ENCODE measurements at places on chromosomes 11 and 22.

- DNase-seq, result no peak
Observed at GRCh38 chr11:15309296-15309695, 194.6 kb downstream of the INSC start.

- no peak for DNase-seq
Observed at GRCh38 chr11:68684385-68685356, at the start of gene GAL. TSS of gene GAL (plus strand) at chr11:68684544. CDS start at chr11:68684924, 380 bp downstream.

GRCh38 chr11:68115285-68115684, 5.9 kb downstream of the CHKA start:
- no peak for DNase-seq

DNA sequence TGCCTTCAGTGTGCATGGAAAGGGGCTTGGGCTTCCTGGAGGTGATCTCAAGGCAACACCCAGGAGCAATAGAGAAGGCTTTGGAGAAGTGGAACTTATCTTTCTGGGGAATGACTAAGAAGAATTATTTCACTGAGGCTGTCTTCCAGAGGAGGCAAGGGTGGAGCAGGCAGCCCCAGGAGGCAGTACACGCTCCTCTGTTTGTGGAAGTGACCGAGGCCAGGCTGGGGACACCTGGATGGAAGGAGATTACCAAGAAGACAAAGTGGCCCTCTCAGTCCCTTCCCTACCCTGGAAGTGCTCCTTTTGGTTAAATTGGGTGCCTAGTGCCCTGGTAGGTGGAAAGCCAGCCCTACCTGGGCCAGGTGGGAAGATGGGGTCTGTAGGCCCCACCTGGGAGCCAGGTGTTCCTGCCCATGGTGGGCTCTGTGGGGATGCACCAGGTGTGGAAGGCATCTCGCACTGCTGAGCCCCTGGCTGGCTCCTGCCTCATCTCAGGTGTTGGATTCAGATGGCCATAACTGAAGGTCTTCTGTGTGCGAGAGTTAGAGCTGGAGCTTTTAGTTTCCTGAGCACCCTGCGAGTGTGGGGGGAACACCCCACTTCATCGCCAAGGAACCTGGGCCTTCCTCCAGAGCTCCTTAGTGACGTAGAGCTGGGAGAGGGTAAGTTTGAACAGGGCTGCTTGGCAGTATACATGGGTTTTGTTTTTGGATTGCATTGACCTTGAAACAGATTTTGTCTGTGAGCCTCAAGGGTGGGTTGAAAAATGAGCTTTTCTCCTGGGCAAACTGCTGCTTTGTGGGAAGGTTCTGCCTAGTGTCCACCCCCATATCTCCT, 46.1 kb downstream of the MICAL2 start:
- no peak for DNase-seq

GRCh38 chr11:36409152-36409816, 100.8 kb downstream of the TRAF6 start:
- no peak for DNase-seq

- no peak for DNase-seq
Observed at GRCh38 chr11:35794850-35795249, 132.3 kb downstream of the TRIM44 start.

GRCh38 chr11:79081471-79082031, 359.3 kb downstream of the TENM4 start:
- no peak for DNase-seq

GRCh38 chr11:32571039-32571438, 12.6 kb upstream of the EIF3M start:
- DNase-seq, result no peak

DNA sequence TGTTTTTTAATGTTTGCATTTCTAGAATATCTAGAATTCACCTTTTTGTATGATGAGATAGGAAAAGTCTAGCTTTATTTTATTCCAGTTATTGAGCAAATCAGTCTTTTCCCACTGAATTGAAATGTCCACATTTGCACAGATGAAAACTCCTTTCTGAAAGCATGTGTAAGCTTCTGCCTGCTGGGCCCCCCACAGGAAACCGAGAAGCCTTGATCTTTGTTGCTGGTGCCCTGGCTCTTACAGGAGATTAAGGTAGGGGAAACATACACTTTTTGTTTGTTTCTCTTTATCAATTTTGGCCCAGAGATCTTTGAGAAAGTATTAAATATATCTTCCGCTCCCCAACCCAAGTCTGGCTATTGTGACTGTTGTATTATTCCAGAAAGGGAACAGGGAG, 87.2 kb upstream of the GNAZ start:
- DNase-seq, result no peak

GRCh38 chr22:45546333-45547015, 43.8 kb downstream of the FBLN1 start:
- no peak for DNase-seq

- no peak for DNase-seq
Observed at GRCh38 chr11:31652528-31652927, 143.0 kb downstream of the ELP4 start.

DNA sequence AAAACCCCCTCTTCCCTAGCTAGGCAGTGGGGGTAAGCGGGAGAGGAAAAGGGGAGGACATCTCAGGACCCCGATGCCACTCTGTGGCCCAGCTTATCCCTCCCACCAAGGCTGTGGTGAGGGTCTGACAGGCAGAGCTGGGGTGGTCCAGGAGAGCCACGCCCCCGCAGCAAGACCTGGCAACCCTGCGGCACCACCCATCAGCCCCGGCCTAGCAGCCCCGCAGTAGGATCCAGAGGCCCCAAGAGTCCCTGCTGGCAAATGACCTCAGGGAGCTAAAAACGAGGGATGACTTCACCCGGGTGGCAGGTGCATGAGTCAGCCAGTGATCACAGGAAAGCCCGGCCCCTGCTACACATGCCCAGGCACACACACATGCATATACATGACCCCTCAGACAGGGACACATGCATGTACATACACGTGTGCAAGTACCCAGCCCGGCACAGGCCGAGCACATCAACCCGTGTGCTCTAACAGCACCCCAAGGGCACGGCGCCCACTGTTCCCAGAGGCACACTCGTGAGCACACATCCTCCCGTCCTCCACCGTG, 32.3 kb downstream of the ARVCF start:
- no peak for DNase-seq

- DNase-seq, result no peak
Observed at GRCh38 chr11:73350908-73351636, 25.1 kb upstream of the RELT start.

DNA sequence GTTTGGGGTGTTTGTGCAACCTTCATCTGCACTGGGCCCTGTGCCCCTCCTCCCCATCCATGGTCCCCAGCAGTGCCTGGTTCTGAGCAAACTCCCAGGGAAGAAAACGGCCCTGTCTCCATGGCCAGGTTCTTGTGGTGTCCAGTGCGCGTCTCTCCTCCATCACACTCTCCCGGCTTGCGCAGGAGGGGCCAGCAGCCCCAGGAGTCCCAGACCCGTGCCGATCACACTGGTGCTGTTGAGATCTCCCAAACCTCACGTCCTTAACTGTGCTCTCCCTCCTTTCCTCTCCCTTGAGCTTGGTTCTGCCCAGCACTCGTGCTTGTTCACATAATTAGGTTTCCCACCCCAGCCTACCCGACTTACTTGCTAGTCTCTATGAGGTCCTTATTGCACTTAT, 10.9 kb upstream of the GRK2 start:
- no peak for DNase-seq

GRCh38 chr22:48883211-48883960, 944.3 kb downstream of the BRD1 start:
- no peak for DNase-seq

- DNase-seq, result no peak
Observed at GRCh38 chr11:118437208-118438125, 1.2 kb downstream of the KMT2A start.

DNA sequence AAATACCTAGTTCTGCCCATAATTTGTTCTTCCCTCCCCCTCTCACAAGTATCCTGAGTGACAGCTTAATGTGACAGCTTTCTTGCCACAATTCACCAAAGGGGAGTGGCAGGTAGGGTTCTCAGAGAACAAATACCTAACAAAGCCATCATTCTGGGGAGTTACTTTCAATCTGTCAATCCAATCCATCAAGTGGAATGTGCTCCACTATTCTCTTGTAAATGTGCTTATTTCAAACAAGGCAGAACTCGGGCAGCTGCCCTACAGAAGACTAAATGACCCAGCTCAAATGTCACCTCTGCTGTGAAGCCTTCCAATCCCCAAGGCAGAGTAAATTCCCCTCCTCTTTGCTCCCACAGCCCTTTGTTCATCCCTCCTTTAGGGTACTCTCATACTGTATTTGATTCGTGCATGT, 27.8 kb downstream of the LGR4 start:
- no peak for DNase-seq

DNA sequence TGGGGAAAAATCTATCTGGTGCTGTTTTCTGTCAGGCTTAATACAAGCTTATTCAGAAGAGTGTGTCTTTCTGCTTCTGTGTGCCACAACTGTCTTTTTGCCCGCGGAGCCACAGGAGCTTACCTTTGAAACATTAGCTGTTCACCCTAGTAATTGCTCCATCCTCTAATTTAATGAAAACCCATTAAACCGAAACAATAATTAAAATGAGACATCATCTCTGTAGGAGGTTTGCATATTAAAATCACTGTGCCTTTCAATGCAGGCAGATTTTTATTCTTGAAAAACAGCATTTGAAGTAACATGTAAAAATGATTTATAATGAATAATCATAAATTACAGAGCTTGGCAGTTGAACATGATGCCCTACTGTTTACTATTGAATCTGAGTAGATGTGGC, 102.3 kb downstream of the NELL1 start:
- DNase-seq, result no peak

DNA sequence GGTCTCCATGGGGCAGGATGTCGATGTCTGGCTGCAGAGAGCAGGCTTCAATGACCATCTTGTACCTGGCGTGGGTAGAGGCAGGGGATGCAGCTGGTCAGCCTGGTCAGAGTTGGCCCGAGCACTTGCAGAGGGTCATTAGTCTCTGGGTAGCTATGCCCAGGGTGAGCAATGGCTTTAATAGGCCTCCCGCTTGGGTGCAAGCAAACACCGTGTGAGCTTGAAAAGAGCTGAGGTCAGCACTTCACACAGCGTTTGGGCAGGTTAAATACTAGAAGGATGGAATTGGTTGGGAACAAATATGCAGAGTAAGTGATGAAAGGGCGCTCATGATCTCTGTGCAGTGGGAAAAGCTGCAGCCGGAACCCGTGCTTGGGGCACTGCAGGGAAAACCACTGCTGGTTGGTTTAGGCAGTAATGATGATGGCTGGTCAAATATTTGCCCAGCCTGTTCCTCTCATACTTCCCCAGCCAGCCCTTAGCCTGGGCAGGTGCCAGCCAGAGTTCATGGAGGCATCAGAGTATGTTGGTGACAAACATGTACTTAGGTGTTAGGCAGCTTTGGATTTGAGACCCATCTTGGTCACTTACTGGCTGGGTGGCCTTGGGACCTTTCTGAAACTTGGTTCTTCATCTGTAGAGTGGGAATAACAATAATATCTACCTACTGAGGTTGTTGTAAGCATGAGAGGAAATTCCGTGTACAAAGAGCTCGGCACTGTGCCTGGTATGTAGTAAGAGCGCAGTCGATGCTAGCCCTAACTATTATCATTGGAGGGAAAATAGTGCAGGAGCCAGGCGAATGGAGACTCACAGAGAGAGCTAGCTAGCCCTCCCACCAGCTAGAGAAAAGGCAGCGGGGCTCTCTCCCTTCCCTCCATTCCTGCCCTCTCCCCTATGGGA, 25.2 kb upstream of the KCNJ11 start:
- no peak for DNase-seq

GRCh38 chr22:31085493-31085824, 4.3 kb downstream of the SMTN start:
- DNase-seq, result no peak

DNA sequence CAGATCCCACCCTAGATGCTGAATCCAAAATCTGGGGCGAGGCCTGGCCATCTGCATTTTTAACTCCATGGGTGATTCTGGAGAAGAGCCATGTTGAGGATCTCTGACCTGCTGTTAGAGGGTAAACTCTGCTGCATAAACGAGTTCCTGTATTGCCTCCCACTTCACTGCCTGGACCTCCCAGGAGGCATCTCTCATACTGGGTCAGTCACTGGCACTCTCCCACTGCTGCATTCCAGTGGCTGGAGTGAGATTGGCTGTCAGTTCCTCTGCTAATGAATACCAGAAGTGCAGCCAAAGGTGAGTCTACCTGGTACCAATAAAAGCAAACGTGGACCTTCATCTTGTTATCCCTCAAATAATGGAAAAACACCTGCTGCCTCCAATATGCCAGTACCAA, 10.3 kb downstream of the POLDIP3 start:
- no peak for DNase-seq
